NCI-H1694 (cell line): ENCODE measurements at places on chromosomes 2 and 18.

DNA sequence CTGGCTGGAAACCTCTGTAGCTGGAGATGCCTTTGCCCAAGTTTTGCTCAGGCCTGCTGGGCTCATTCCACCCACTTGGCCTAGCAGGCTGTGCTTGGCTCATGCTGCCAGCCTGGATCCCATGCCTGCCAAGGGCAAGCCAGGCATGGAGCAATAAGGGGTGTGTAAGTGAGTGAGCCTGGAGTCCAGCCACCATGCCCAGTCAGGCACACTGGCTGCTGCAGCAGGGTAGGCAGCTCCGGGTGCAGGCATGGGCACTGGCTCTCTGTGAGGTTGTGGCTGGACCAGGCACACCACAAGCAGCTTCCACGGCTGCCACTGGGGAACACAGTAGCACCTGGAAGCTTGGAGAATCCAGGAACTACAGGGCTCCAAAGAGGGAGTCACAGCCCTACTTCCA is 147.7 kb upstream of the HS6ST1 start:
- no peak for DNase-seq

DNA sequence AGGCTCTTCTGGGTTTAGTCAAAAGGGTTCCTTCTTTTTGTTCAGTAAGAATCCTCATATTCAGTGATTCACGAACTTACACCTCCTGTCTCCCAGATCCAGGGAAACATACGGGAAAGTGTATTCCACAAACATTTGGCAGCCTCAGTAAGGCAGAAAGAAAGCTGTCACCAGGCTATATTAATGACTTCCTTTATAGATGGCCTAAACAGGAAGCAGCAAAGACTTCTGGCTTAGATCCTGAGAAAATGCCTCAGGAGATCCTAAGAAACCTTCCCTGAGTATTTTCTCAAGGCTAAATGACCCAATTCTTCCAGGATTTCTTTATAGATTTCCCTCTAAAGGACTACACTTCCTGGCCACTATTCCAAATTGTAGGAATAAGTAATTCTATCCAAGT is 1995.5 kb upstream of the CELF4 start:
- DNase-seq = no peak

GRCh38 chr2:56713161-56713676 is 529.4 kb downstream of the CCDC85A start:
- no peak for DNase-seq

DNA sequence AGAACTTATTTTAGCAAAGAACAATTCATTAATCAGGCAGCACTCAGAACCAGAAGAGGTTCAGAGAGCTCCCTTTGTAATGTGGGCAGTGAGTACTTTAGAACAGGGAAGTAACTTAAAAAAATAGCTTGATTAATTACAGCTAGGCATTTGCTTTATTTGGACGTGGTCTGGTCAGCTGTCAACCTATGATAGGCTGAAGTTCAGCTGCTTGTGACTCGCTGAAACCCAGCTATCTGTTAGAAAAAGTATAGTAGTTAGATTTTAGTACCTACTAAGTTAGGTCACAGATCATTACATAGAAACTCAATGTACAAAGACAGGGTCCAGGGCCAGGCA is 40.0 kb downstream of the PKDCC start:
- no peak for DNase-seq

DNA sequence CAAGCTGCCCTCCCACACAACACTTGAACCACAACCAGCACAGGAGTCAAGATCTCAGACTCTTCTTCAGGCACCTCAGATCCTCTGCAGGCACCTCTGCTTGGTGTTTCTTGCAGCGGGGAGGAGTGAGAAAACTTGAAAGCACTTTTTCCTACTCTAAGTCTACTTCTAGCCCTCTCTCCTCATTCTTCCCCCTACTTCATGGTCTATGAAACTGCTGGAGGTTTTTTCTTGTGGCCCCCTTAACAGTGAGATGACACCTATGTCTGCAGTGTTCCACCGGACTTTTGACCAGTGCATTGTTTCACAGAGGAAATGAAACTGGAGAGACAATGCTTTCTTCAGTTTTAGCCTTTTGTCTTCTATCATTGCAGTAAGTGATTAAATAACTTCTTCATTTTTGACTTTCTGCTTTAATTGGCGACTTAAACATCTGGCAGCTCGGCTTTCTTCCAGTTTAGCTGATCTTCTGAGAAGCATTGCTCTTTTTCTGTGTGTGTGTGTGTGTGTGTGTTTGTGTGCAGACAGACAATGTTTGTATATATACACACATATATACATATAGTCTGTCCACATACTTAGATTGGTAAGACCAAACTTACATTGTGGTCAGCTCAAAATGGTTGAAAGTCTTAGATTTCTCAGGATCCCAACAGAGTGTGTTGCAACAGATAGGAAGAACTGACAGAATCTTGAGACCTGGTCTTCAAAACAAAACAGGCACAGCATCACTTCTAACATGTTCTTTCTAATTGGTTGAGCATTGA is 1474.0 kb upstream of the TMEFF2 start:
- no peak for DNase-seq

DNA sequence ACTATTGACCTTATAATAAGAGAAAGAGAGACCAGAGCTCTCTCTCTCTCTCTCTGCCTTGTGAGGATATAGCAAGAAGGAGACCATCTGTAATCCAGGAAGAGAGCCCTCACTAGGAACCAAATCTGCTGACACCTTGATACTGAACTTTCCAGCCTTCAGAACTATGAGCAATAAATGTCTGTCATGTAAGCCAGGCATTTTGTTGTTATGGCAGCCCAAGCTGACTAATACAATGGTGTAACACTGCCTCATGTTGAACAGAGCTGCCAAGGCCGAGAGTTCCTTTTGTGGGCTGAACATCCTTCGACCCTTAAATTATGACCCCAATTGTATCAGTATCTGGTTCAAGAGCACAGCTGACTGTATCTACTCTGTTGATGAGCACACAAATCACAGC is 108.0 kb downstream of the LRRC30 start:
- DNase-seq = no peak

DNA sequence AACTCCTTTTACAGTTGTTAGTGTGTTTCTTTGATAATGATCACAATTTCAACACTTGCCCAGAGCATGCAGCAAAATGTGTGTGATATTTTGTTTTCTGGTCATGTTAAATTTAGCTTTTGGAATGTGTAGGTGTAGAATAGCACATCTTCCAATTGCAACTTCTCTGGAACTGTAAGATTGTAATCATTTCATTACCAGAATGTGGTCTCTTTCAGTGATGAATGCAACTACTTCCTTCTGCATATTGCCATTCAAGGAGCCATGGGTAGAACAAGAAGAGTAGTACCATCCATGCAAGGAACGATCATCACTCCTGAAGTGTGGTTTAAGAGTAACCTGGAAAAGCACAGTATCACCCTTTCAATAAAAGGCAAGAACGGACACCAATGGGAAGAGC is 548.8 kb upstream of the ZNF804A start:
- no peak for DNase-seq

DNA sequence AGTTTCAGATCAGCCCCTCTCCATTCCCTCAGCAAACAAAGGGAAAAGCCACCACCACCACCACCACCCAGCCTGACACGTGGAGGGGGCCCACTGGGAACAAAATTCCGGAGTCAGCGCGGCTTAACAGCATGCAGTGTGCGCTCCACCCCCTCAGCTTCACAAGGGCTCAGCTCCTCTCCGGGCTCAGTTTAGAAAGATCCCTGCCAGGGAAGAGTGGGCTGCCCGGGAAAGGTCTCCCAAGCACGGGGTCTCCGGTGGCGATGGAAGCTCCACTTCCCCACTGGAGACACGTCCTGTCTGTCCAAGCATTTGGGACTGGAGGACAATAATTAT is 55.7 kb downstream of the SNORC start:
- DNase-seq = no peak

DNA sequence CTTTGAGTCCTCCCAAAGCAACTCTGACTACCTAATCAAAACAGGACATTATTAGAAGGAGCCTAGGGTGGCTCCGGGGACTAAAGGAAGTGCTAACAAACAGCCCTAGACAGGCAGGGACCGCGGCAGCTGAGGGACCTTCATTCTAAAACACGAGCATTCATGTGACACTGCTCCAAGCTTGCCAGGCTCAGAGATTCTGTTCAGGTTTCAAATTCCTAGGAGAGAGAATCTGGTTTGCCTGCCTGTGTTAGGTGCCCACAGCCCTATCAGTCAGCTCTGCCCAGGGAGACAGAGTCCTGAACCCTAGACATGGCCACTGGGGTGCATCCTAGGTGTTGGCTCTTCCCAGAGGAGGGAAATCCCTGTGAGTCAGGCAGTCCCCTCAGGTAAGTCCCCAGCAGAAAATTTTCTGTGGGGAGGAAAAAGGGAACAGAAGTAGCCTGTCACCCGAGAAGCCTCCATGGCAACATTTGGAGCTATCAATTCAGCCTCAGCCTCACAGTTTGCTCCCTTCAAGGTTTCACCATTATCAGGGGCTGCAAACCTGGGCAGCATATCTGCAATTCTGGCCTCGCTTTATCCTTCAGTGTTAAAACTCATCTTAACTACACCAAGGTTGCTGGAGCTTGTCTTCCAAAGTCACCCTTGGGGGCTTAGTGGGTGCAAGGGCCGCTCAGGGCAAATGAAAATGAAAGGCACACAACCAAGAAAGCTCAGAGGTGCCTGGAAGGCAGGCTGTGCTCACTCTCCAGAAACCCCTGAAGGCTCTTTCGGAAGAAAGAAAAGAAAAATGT is 28.6 kb downstream of the PCBP1 start:
- DNase-seq = no peak

DNA sequence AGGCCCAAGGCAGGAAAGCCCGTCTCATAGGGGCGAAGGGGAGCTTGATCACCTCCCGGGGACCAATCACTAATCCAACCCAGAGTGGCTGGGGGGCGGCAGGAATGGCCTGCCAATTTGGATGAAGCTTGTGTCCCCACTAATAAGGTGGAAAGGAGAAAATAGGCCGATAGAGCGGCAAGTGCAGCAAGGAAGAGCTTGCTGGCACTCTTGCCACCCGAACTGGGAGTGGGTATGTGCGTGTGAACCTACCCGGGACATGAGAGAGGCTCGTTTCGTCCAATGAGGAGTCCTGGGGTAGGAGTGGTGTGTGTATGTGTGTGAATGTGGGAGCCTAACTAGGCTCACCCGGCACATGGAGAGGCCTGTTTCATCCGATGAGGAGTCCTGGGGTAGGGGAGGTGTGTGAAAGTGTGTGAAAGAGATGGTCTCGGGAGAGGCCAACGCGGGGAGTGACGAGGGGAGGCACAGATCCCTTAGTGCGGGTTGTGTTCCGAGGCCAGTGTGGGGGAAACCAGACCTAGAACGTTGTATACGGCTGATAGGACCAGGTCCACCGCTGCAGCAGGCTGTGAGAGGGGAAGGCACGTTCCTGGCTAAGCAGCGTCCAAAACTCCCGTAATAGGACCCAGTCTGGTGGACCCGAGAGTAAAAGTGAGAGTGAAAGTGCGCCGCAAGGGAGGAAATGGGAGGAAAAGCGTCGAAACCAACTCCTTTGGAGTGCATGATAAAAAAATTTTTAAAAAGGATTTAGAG is 47.1 kb upstream of the SELENOI start:
- DNase-seq = no peak

GRCh38 chr2:38743672-38744398 is 7.3 kb downstream of the SRSF7 start:
- DNase-seq = no peak

GRCh38 chr2:6139916-6140315 is 447.7 kb downstream of the SOX11 start:
- DNase-seq = no peak
